Vagina (tissue), 2 donors: ENCODE measurements at places on chromosomes 13 and 19.
A peak's percentile ranks its signal among the peaks of the same experiment; 100 is the strongest.

- peak within 1 kb of the TSS; percentile 43 for H3K4me3 ChIP-seq
- no peaks in the 10 kb centered on the region for H3K36me3 ChIP-seq
- H3K4me1 ChIP-seq: peaks cover 41% of the 10 kb centered on the region
- H3K27ac ChIP-seq: peak within 1 kb of the TSS; percentile 55
Observed at GRCh38 chr19:11577451-11578257, at the start of gene ACP5. Gene ACP5 (minus strand): TSS chr19:11577645. CDS start chr19:11577317, 328 bp downstream.

DNA sequence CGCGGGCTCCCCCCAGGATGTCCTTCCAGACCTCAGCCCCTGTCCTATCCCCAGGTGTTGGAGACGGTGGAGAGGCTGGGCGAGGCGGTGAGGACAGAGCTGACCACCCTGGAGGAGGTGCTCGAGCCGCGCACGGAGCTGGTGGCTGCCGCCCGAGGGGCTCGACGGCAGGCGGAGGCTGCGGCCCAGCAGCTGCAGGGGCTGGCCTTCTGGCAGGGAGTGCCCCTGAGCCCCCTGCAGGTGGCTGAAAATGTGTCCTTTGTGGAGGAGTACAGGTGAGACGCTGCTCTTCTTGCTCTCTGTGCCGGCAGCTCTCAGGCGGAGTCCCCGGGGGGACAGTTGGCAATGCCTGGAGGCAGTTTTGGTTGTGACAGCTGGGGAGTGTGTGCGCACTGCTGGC lies 6.9 kb downstream of the TTYH1 start:
- no peak for DNase-seq
- H3K36me3 ChIP-seq: no peaks in the 10 kb centered on the region
- H3K27ac ChIP-seq: no peak overlapping the region
- no peak overlapping the region for H3K4me3 ChIP-seq
- H3K27me3 ChIP-seq: no peaks in the 10 kb centered on the region

DNA sequence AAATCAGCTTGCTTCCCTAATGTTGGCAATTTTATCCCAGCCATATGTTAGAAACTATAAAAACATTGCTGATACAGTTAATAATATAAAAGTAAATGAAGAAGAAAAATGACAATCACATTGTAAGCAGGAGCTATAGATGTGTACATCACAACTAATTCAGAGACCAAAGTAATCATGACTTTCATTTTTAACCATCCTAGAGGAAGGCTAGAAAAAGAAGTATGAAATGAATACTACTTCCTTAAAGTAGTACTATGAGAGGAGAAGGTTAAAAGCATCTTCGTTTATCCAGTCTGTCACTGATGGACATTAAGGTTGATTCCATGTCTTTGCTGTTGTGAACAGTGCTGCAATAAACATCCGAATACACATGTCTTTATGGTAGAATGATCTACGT lies 135.5 kb downstream of the IRS2 start:
- no peak overlapping the region for H3K27ac ChIP-seq
- DNase-seq: no peak
- H3K4me1 ChIP-seq: peaks cover 5% of the 10 kb centered on the region
- no peak overlapping the region for H3K4me3 ChIP-seq

DNA sequence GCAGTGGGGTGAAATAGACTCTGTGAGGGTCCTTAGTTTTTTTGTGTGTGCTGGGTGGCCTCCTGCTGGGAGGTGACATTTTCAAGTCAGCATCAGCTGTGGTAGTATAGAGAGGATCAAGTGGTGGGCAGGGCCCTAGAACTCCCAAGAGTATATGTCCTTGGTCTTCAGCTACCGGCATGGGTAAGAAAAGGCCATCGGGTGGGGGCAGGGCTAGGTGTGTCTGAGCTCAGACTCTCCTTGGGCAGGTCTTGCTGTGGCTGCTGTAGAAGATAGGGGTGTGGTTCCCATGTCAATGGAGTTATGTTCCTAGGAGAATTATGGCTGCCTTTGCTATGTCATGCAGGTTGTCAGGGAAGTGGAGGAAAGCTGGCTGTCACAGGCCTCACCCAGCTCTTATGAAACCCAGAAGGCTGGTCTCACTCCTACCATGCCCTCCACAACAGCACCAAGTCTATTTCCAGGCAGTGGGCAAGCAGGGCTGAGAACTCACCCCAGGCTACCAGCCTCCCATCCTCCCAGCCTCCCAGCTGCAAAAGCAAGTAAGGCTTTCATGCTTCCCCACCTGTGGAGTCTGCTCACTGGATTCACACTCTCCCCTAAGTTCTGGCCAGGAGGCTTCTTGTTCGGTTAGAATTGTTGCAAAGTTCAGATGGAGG lies 130.6 kb upstream of the SOX1 start:
- no peak overlapping the region for H3K27ac ChIP-seq
- H3K4me1 ChIP-seq: no peaks in the 10 kb centered on the region
- H3K27me3 ChIP-seq: no peaks in the 10 kb centered on the region
- H3K4me3 ChIP-seq: no peak overlapping the region
- DNase-seq: peak; percentile 82
- H3K36me3 ChIP-seq: no peaks in the 10 kb centered on the region

GRCh38 chr19:15495151-15495550 lies 13.2 kb upstream of the CYP4F22 start:
- H3K36me3 ChIP-seq: no peaks in the 10 kb centered on the region
- DNase-seq: no peak
- H3K27ac ChIP-seq: no peak overlapping the region
- H3K27me3 ChIP-seq: no peaks in the 10 kb centered on the region

DNA sequence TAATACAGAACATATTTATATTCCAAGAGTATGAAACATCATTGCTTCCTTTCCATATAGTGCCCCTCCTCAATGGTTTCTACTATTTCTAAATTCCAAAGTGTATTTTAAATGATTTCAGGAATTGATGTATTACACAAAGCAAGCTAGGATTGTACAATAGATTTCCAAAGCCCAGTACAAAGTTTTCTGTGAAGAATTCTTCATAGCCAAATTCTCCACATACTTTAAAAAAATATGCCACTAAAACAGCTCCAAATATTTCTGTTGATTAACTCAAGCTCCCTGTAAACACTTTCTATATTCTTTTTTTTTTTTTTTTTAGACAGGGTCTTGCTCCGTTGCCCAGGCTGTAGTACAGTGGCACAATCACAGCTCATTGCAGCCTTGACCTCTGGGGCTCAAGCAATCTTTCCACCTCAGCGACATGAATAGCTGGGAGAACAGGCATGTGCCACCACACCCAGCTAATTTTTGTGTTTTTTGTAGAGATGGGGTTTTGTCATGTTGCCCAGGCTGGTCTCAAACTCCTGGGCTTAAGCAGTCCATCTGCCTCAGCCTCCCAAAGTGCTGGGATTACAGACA lies 50.6 kb downstream of the ELF1 start:
- no peak overlapping the region for H3K27ac ChIP-seq
- peaks cover 94% of the 10 kb centered on the region for H3K4me1 ChIP-seq
- H3K4me3 ChIP-seq: no peak overlapping the region
- no peak for DNase-seq
- H3K27me3 ChIP-seq: no peaks in the 10 kb centered on the region

DNA sequence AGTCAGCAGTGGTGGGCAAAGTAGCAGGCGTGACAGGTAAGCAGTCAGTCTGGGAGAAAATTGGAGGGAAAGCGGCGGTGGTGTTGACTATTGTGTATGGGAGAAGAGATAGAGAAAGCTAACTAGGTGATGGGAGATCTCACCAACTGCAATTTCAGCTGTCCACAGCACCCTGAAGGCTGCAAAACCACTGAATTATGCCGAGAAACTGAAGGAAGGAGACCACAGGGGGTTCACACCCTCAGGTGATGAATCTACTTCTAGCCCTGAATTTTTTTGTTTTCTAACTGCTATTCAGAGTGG lies 631.5 kb downstream of the UQCRFS1 start:
- H3K27ac ChIP-seq: no peak overlapping the region
- H3K27me3 ChIP-seq: no peaks in the 10 kb centered on the region
- DNase-seq: no peak
- H3K4me1 ChIP-seq: no peaks in the 10 kb centered on the region
- H3K4me3 ChIP-seq: no peak overlapping the region

- DNase-seq: peak; percentile 72
- H3K27me3 ChIP-seq: no peaks in the 10 kb centered on the region
- H3K4me3 ChIP-seq: no peak overlapping the region
- H3K4me1 ChIP-seq: no peaks in the 10 kb centered on the region
- no peaks in the 10 kb centered on the region for H3K36me3 ChIP-seq
Observed at GRCh38 chr13:99374994-99375737, 68.0 kb upstream of the GPR183 start.

GRCh38 chr13:65929436-65929835 lies 1300.7 kb downstream of the PCDH9 start:
- DNase-seq: no peak
- no peaks in the 10 kb centered on the region for H3K4me1 ChIP-seq
- no peak overlapping the region for H3K27ac ChIP-seq
- no peaks in the 10 kb centered on the region for H3K27me3 ChIP-seq

GRCh38 chr19:7550987-7551761 lies 15.7 kb downstream of the PNPLA6 start:
- H3K27me3 ChIP-seq: no peaks in the 10 kb centered on the region
- H3K4me1 ChIP-seq: no peaks in the 10 kb centered on the region
- peak overlapping the region; percentile 19 for H3K4me3 ChIP-seq
- H3K36me3 ChIP-seq: no peaks in the 10 kb centered on the region

DNA sequence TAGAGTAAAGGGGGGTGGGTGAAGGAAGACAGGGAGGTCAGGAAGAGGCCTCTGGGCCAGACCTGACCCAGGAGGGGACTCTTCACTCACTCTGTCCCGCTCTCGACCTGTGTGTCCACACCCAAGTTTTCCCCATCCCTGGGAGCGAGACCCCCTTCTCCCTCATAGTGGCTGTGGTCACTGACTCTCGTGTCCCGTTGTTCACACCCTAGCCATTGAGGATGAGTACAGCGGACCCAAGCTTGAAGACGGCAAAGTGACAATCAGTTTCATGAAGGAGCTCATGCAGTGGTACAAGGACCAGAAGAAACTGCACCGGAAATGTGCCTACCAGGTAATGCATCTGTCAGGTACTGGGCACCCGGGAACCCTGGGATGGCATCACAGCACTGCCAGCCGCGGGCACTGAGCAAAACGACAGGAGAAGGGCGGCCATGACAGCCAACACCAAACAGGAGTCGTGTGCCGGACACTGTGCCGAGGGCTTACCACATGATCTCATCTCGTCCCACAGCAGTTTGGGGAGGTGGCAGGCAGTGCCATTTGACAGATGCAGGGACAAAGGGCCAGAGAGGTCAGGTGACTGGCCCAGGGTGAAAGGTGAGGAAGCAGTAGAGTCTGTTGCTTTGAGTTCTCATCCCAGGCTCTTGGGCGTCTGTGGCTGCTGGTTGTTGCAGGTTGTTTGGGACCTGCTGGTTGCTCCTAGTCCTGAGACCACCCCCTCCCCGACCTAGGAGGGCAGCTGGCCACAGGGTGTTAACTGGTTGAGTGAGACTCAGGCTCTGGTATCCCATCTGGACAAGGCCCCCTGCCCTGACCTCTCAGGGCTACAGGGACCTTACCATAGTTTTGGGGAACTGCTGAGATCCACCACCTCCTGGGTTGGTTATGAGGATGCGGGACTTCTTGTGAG lies 29.6 kb downstream of the PPP5C start:
- no peak overlapping the region for H3K4me3 ChIP-seq
- H3K27ac ChIP-seq: peak overlapping the region; percentile 85
- no peak for DNase-seq
- no peaks in the 10 kb centered on the region for H3K27me3 ChIP-seq

- H3K4me3 ChIP-seq: no peak overlapping the region
- DNase-seq: peak; percentile 44
- no peaks in the 10 kb centered on the region for H3K36me3 ChIP-seq
- no peaks in the 10 kb centered on the region for H3K27me3 ChIP-seq
Observed at GRCh38 chr13:20141238-20142022, 19.4 kb downstream of the GJA3 start.

DNA sequence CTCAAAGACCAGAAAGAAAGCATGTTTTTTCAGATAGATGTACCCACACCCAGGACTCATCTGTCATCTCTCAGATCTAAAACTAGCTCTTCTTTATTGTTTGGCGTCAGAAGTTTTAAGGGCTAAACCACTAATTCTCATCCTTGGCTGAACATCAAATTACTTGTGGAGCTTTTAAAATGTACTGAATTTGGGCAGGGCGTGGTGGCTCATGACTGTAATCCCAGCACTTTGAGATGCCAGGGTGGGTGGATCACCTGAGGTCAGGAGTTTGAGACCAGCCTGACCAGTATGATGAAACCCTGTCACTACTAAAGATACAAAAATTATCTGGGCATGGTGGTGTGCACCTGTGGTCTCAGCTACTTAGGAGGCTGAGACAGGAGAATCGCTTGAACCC lies 47.4 kb downstream of the RCBTB2 start:
- no peak overlapping the region for H3K4me3 ChIP-seq
- DNase-seq: no peak
- no peaks in the 10 kb centered on the region for H3K27me3 ChIP-seq
- no peaks in the 10 kb centered on the region for H3K36me3 ChIP-seq
- H3K27ac ChIP-seq: no peak overlapping the region

DNA sequence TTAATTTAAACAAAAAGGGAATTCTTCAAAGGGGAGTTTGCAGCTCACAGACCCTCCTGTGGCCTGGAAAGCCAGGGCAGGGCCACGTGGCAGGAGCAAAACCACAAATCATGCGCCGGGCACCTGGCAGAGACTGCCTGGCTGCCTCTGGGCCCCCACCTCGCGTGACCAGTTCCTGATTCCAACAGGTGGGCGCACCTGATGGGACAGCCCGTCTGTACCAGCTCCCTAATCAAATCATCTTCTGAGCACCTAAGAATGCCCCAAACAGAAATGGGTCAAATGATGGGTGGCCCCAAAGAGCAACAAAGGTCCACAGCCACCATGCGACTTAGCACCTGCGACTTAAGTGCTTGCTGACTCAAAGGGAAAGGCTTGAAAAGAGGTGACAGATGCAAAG lies 9.2 kb downstream of the TMTC4 start:
- H3K27ac ChIP-seq: no peak overlapping the region
- H3K4me1 ChIP-seq: no peaks in the 10 kb centered on the region
- peak; percentile 67 for DNase-seq
- H3K36me3 ChIP-seq: no peaks in the 10 kb centered on the region
- no peaks in the 10 kb centered on the region for H3K27me3 ChIP-seq

GRCh38 chr13:77345150-77345780 lies 18.4 kb upstream of the MYCBP2 start:
- no peak for DNase-seq
- no peak overlapping the region for H3K27ac ChIP-seq
- H3K4me1 ChIP-seq: no peaks in the 10 kb centered on the region
- no peaks in the 10 kb centered on the region for H3K27me3 ChIP-seq
- no peak overlapping the region for H3K4me3 ChIP-seq

- peaks cover 10% of the 10 kb centered on the region for H3K4me1 ChIP-seq
- H3K36me3 ChIP-seq: no peaks in the 10 kb centered on the region
Observed at GRCh38 chr13:25171517-25172302, at the start of gene AMER2. Gene AMER2 (minus strand): TSS chr13:25172288. CDS start chr13:25171619, 669 bp downstream.

- H3K4me1 ChIP-seq: no peaks in the 10 kb centered on the region
- no peak overlapping the region for H3K4me3 ChIP-seq
- H3K36me3 ChIP-seq: no peaks in the 10 kb centered on the region
- H3K27me3 ChIP-seq: no peaks in the 10 kb centered on the region
Observed at GRCh38 chr19:441213-441836, 19.5 kb downstream of the SHC2 start.

DNA sequence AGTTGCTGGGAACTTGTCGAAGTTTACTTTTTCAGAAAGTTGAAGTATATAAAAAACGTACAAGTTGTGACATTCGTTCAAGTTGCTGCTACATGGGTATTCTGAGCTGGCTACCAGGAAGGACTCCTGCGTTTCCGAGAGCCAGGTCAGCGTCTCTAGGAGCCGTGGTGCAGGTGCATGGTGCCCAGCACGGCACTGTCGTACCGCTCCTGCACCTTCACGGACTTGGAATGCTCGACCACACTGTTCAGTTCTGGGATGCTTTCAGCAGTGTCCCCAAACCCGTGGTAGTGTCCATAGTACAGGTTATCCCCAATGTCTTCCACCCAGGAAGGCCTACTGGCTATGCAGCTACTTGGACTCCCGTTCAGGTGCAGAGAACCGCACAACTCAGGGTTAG lies 35.4 kb downstream of the ANKRD10 start:
- no peak overlapping the region for H3K4me3 ChIP-seq
- no peak overlapping the region for H3K27ac ChIP-seq
- DNase-seq: no peak
- H3K36me3 ChIP-seq: no peaks in the 10 kb centered on the region
- peaks cover 10% of the 10 kb centered on the region for H3K4me1 ChIP-seq
- no peaks in the 10 kb centered on the region for H3K27me3 ChIP-seq
